ENCODE measurements at places on chromosomes 6 and 20.

DNA sequence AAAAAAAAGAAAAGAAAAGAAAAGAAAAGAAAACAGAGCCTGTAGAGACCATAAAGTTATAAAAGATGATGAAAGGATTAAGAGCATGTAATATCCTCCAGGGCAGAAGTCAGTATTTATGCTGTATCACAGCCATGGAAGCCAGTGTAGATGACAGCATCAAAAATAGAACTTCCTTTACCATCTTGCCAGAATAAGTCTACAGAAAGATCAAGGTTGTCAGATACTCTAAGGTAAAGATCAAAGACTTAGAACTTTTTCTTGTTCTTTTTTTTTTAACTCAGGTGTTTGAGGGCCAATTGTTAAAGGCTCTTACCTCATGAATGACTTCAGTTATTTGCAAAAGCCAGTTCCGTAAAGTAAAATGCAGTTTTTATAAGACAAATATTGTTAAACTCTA lies 54.6 kb downstream of the ARHGAP18 start:
- no peak for DNase-seq

GRCh38 chr20:50366270-50367103 lies 143.7 kb upstream of the PTPN1 start:
- no peak for DNase-seq

GRCh38 chr20:38931984-38932383 lies 5.8 kb downstream of the FAM83D start:
- no peak for DNase-seq

GRCh38 chr6:31822036-31822821 lies 5.3 kb upstream of the HSPA1B start:
- DNase-seq = peak; percentile 80

DNA sequence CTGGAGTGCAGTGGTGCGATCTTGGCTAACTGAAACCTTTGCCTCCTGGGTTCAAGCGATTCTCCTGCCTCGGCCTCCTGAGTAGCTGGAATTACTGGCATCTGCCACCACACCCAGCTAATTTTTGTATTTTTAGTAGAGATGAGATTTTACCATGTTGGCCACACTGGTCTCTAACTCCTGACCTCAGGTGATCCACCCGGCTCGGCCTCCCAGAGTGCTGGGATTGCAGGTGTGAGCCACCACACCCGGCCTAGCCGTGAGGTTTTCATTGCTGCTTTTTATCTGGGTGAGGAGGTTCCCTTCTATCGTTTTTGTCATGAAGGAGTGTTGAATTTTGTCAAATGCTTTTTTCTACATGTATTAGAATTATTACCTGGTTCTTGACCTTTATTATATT lies 23.9 kb downstream of the SRC start:
- DNase-seq = no peak

DNA sequence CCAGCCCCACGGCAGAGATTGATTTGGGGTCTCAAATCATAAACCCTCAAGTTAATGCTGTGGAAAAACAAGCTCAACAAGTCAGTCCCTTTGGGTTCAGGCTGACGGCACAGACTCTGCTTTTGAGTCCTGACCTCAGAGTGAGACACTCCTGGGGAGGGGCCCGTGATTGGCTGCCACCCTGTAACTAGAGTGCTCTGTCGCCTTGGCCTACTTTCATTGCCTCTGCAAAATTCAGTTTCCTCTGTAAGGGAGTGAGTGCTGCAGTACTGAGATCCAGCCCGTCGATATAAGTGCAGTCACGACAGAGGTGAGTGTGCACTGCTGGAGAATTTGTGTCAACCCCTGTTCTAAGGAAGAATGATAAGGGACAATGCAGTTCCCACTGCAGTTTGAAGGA lies 105.6 kb downstream of the ANKS1A start:
- no peak for DNase-seq

- DNase-seq = no peak
Observed at GRCh38 chr6:100466410-100467128, 1.8 kb upstream of the SIM1 start.

DNA sequence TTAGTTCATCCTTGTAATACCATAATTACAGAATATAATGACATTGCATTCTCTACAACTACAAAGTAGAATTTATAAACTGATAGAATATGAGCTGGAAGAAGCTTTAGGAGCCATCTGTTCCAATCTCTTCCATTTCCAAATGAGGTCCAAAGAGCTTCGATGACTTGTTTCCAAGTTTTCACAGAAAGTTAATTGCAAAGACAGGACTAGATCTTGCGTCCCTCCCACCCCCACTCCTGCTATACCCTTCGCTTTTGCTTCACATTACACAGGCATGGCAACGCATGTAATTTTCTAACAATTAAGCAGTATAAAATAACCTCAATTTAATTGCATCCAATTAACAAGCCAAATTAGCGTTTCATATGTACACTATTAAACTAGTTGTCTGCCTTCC lies 7.0 kb downstream of the HIVEP2 start:
- DNase-seq = no peak

GRCh38 chr6:3090013-3090412 lies 21.7 kb downstream of the RIPK1 start:
- DNase-seq = no peak

DNA sequence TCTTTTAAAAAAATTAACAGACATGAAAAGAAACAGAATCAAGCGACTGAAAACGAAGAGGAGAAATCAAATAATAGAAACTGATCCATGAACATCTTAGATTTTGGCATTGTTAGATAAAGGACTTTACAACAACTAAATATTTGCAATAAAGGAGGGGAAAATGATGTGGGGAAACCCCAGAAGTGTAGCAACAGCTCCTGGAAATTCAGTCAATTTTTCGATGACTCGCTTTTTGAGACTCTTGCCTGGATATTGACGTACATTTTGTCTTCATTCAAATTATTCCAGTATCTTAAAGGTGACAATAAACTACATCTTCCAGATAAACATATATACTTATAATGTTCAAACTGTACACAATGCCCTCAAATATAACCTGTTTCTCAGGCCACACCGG lies 44.1 kb downstream of the ADGB start:
- DNase-seq = no peak

DNA sequence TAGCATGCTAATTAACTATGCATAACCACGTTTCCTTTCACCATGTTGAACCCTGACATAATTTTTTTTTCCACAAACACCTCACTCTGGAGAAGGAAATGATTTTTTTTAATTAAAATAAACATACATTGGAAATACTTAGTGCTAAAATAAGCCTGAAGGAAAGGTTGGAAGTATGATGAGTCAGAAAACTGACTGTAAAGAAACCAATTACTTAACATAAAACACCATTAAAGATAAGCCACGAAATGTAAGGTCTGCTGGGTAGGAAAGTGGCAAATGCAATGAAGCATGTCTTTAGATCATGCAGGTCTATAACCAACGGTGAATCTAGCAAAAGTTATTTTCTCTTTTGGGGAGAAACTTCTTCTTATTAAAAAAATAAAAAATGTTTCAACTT lies 47.5 kb downstream of the OPRM1 start:
- no peak for DNase-seq

DNA sequence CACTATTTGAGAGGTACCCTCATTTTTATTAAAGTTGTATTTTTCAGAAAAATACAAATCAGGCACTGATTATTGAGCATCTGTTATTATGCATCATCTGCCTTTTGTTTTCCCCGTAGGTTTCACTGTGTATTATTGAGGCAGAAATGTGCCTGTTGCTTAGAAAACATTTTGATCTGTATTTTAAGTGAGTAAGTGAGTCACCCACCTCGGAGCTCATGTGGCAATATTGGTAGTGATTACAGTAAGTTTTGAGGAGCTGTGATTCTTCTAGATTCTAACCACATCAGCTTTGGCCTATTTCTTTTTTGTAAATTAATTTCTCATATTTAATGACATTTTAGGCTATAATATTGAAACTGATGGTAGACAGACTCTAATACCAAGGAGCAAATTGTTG lies 59.6 kb upstream of the LAMP5 start:
- DNase-seq = no peak

- DNase-seq = no peak
Observed at GRCh38 chr6:52992980-52993920, 1.8 kb downstream of the GSTA4 start.

DNA sequence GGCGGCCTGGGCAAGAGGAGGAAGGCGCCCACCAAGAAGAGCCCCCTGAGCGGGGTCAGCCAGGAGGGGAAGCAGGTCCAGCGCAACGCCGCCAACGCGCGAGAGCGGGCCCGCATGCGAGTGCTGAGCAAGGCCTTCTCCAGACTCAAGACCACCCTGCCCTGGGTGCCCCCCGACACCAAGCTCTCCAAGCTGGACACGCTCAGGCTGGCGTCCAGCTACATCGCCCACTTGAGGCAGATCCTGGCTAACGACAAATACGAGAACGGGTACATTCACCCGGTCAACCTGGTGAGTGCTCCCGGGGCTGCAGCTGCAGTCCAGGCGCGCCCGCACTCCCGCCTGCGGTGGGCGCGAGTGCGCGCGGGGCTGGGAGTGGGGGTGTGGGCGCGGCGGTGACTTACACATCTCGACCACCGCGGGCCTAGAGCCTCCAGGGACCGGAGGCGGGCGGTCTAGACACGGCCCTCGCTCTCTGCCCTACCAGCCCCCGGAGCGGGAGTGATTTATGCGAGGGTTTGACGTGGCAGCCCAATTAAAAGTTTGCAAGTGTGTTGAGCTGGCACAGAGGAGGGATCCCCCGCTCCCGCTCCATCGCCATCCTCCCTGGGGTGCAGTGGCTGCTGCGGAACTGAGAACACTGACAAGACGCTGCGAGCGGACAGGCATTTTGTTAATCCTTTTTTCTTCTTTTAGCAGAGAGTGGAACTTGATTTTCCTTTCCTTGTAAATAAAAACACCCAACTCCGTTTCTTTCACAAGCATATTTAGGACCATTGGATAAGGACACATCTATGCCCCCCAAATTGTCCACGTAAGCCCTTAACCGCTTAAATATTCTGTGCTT lies 867 bp downstream of the TCF21 start:
- no peak for DNase-seq

GRCh38 chr6:138959521-138959920 lies 28.5 kb downstream of the REPS1 start:
- no peak for DNase-seq

GRCh38 chr6:18053078-18053477 lies 65.6 kb upstream of the KIF13A start:
- DNase-seq = peak; percentile 26

GRCh38 chr6:156395276-156395675 lies 381.9 kb upstream of the ARID1B start:
- no peak for DNase-seq

- DNase-seq = no peak
Observed at GRCh38 chr6:108778421-108779186, 69.6 kb upstream of the ARMC2 start.

- no peak for DNase-seq
Observed at GRCh38 chr6:96157018-96157565, 141.3 kb downstream of the FUT9 start.

DNA sequence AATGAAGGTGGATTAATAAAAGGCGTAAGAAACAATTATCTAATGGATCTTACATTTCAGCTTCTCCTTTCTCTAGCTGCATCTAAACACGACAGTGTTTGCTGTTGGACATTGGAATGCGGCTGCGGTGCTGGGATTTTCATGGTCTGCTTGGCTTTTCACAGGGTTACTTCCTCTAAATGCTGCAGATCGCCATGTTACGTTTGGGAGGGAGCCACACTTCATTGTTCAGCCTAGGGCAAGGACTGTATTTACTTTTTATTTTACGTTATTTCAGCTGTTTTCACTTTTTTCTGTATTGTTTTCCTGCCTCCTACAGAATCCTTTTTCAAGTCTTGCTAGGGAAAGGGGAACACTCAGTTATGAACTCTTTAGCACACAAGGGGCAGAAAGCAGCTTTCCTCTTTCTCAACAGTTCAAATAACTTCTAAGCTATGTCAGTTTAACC lies 97.9 kb upstream of the MTHFD1L start:
- peak; percentile 44 for DNase-seq

DNA sequence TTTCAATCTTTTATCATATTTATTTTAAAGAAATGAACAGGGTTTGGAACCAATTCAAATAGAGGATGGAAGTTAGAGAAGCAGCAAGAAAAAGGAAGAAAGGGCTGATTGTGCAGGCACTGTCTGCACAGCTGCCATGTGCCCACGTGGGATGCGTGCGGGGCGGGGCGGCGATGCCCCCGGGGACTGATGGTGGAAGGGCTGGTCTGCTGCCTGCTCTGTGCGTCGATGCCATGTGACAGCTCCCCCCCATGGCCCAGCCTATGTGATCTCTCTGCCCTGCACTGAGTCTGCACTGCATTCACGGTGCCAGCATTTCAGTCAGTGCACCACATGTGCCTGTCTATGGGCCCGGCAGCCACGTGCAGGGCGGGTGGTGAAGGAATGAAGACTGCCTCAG lies 96.4 kb downstream of the IRF4 start:
- no peak for DNase-seq

DNA sequence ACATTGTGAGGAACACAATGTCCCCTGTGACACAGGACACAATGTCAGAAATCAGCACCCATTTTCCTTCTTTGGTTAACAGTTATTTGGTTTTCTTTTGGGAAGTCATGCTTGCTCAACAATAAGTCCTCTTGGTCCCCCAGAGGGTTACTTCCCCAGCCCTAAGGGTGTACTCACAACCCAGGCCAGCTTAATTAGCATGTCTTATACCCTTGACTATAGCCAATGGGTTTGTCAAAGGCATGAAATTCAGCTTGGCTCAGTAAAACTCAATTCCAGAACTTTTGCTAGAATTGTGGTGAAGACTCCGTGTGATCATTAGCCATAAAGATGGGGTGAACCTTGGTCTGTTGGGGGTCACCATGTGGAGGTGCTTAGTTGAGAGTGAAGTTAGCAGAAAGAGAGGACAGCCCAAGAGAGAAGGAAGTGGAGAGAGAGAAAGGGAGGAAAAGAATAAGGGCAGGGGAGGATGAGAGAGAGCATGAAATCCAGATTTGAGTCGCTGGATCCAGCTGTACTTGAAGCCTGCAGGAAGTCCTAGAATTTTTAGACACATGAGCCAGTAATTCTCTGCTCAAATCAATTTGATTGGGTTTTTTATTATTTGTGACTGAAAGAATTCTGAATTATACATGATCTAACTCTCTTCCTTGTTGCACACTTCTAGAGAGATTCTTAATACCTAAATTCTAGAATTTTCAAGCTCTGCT lies 321.3 kb upstream of the JAG1 start:
- DNase-seq = no peak

- DNase-seq = no peak
Observed at GRCh38 chr6:164010441-164011103, 596.1 kb downstream of the QKI start.

- DNase-seq = no peak
Observed at GRCh38 chr6:129895692-129896091, 34.6 kb upstream of the TMEM244 start.

DNA sequence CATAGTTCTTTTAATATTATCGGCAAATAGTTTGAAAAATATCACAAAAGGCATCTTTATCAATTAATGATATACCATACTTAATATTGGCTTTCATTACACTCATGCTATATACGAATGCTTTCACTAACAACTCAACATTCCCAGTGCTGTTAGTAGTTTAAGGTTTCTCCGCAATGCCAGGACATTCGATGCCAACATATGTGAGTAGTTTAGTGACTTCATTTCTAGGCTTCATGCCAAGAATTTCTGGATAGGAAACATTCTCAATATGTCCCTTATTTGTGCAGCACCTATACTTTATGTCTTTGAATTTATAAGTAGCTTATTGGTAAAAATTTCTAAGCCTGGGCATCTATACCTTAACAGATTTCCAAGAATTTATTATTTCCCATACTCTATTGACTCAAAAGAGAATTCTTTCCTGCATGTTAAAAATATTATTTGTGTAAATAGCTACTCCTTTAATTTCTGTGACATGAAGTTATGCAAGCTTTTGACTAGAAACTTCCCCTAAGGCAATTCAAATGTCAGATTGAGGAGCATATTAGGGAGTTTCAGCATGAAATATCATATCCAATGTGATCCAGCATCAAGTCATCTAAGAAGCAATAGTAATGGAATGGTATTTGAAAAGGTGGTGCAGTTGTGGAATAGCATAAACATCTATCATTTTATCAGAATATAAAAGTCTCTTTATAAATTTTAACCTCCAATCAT lies 236.0 kb upstream of the STXBP5 start:
- DNase-seq = peak; percentile 53

Data from AG08395 (cell line).